Ecto neural progenitor cell (in vitro differentiated cells): ENCODE measurements at places on chromosomes 16 and 17.

DNA sequence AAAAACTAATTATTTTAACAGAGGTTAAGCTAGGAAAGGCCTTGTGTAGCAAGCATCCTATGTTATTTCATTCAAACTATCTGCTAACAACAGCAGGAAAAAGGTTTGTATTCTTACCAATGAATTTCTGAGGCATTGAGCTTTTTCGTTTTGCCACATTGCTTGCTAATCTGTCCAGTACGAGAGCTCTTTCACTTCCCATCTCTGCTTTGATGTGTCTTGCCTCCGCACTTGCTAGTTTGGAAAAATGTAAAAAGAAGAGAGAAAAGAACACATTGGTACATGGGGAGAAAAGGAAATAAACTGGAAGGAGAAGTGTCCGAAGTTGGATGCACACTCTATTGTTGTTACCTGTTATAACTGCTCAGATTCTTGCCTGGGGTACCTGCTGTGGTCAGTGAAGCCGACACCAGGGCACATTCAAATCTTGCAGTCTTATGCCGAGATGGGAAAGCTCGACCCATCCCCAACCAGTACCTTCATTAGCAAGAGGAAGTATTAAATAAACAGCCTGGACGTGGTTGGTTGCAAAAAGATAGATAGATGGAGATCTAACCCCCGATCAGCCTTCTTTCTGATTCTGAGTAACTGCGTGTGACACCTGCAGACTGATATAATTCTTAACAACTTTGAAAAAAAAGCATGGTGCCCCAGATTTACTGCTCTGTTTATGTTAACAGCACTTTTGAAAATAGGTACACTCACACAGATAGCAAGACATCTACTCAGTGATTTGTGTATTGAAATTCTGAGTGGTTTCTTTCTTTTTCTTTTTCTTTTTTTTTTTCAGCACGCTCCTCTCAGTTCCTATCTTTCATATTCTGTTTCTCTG, 40.0 kb downstream of the GRB7 start:
- DNase-seq, result no peak

DNA sequence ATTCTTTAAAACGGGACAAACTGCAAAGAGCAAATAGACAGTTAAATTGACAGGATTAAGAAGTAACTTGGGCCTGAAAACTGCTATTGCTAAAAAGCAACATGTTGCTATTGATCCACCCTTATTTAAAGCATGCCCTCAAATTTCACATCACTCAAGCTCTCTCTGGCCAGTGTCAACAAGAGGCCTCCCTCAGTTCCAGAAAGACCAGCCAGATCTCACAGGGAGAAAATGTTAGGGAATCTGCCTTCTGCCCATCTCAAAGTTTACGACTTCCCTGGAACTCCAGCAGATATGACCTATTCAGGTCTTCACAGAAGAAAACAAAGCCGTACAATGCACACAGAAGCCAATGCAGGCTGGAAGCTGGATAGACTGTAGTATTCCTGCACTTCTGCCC, 8.9 kb downstream of the CFAP20 start:
- no peak for DNase-seq

GRCh38 chr17:57243171-57243622, 13.1 kb upstream of the MSI2 start:
- DNase-seq, result peak; percentile 89

GRCh38 chr17:41868568-41868967, 3.3 kb upstream of the KLHL11 start:
- no peak for DNase-seq

GRCh38 chr17:76887802-76888201, 19.6 kb downstream of the MGAT5B start:
- no peak for DNase-seq

DNA sequence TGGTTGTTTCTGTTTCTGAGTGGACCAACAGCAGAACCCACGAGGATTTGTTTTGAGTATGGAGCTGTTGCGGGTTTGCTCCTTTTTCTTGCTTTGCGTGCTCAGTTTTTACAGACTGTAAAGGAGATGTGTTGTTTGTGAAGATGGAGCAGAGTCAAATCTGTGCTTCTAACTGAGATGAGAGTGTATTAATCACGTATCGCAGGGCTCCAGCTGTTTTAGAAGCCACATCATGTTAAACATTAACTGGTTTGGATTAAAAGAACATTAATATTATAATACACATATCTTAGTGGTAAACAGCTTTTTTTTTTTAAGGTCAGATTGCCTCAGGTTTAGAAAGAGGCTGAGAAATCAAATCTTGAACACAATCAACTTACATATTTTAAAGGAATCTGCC, 69.4 kb downstream of the YPEL2 start:
- DNase-seq, result no peak

DNA sequence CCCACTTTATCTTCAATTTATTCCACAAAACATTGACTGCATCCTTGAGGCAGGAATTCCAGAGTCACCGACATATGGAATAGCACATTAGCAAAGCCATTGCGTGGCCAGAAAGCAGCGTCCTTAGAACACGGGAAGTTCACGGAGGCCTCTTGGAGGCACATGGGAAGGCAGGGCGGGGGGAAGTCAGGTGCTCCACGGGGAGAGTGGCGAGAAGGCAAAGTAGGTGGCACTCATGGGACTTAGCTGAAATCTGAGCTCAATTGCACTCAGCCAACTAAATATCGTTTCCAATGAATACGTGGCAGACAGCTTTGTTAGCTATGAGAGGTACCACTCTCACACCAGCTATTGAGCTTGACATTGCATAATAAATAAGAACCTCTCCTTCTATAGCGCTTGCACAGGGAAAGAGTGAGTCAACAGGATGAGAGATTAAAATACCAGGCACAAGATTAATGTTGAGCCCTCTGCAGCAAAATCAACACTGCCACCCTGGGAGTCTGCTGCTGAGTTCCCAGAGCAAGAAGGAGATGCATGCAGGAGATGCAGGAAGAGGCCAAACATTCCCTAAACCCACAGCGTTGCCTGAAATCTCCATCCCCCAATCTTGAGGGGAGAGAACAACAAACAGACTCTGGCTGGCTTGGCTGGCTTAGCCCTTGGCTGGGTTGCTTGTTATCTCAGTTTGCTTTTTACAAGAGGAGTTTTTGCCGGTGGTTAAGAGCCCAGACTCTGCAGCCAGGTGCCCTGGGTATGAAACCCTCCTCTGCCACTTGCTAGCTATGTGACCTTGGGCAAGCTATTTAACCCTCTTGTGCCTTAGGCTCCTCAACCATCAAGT, 28.8 kb downstream of the ABCC12 start:
- DNase-seq, result no peak

DNA sequence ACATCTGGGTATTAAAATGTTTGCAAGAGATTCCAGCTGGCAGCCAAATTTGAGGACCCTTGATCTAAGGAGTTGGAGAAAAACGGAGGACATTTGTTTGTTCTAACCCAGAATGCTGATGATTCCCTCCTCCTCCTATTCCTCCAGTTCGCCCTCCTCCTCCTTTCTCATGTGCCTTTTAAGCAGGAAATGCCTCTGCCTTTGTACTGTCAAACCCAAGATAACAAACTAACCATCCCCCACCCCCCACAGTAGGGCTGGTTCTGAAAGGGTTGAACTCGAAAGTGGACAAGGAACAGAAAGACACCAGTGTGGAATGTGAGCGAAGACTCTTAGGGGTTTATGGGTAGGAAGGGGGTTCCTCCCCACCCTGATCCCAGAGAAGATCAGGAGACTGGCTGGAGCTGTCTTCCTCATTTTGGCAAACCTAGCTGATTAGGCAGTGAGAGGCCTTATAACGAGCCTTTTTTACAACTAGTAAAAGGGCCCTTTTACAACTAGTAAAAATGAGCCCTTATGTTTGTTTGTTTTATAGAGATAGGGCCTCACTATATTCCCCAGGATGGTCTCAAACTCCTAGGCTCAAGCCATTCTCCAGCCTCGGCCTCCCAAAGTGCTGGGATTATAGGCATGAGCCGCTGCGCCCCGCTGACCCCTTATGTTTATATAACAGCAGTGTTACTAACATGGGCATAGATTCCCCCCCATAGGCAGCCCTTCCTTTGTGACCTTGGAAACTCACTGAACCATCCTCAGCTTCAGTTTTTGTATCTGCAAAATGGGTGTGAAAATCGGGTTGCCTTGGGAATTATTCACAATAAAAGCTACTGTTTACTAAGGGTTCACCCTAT, 975 bp downstream of the CHD9 start:
- peak; percentile 56 for DNase-seq

DNA sequence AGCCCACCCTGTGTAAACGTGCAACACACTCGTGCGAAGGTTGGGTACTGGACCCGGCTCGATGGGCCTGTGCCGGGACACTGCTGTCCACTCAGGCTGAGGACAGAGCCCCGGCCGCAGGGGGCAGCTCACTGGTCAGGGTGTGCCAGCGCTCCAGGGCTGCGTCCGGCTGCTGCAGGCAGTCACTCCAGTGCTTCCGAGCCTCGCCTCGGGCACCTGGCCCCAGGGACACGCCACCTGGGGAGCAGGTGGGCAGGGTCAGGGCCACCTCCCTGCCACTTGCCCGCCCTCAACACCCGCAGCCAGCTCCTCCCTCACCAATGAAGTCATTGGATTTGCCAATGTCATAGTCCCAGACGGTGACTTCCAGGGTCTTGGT, 4.7 kb downstream of the DOC2A start:
- DNase-seq, result no peak

DNA sequence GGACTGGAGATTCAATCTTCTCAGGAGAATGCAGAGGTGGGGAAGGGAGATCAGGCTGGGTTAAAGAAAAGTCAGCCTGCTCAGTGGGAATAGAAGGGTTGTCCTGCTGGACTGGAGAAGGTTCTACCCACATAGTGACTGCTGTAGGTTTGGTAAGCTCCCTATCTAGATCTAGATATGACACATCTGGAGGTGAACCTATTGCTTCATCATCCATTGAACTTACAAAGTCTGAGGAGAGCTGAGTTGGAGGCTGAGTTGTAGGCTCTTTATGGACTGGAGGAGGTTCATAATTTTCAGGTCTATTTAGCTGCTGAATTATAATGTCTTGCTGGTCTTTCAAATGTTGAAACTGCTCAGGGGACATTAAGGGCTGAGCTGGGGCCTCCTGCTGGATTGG, 46.0 kb upstream of the NF1 start:
- no peak for DNase-seq

GRCh38 chr17:40608061-40608581, 39.5 kb downstream of the SMARCE1 start:
- DNase-seq, result no peak

- DNase-seq, result peak; percentile 74
Measured at GRCh38 chr16:70428178-70428998, 10.5 kb downstream of the ST3GAL2 start.

DNA sequence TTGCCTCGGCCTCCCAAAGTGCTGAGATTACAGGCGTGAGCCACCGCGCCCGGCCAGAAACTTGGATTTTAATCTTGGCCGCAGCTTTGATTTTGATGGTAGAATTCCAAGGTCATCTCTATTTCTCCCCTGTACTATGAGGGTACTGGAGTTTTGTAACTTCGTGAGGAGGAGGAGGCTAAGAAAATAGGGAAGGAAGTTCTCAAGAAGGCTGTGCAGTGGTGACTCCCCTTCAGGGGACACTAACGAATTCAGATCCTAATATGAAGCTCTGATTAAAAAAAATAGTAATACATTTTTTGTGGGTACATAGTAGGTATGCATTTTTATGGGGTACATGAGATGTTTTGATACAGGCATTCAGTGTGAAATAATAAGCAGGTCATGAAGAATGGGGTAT, 55.9 kb downstream of the LDHD start:
- DNase-seq, result no peak

- DNase-seq, result peak; percentile 39
Measured at GRCh38 chr17:38872671-38873385, 3.0 kb downstream of the LASP1 start.

GRCh38 chr16:50025537-50025931, 509 bp downstream of the CNEP1R1 start:
- no peak for DNase-seq

GRCh38 chr16:11205754-11206581, 50.0 kb downstream of the SOCS1 start:
- DNase-seq, result no peak

DNA sequence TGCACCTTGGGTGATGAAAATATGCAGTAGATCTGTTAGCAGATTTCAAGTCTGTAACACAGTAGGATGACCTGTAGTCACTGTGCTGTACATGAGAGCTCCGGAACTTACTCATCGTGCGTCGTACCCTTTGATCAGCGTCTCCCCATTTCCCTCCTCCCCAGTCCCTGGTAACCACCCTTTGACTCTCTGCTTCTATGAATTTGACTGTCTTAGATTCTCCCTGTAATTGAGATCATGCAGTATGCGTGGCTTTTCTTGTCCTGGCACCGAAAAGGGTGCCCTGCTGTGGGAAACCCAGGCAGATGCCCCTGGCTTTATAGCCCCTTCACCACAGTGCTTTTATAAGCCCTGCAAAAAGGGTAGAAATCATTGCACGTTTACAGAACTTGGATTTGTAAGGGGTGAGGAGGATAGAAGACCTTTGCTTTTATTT, 20.5 kb downstream of the CLEC16A start:
- no peak for DNase-seq

DNA sequence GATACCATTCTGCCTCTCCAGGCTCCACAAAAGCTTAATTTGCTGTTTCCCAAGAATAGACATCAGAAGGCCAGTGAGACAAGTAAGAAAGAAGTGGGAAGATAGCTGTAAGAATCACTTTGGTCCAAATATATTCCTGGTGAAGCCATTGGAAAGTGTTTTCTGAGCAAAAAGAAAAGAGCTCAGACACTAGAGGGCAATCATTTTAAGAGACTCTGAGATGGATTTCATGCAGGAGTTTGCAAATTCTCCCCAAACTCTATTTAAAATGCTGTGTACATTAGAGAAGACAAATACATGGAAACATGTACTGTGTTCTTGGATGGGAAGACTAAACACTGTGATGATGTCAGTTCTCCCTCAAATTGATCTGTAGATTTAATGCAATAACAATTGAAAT, 8.0 kb upstream of the SLC6A2 start:
- DNase-seq, result no peak

DNA sequence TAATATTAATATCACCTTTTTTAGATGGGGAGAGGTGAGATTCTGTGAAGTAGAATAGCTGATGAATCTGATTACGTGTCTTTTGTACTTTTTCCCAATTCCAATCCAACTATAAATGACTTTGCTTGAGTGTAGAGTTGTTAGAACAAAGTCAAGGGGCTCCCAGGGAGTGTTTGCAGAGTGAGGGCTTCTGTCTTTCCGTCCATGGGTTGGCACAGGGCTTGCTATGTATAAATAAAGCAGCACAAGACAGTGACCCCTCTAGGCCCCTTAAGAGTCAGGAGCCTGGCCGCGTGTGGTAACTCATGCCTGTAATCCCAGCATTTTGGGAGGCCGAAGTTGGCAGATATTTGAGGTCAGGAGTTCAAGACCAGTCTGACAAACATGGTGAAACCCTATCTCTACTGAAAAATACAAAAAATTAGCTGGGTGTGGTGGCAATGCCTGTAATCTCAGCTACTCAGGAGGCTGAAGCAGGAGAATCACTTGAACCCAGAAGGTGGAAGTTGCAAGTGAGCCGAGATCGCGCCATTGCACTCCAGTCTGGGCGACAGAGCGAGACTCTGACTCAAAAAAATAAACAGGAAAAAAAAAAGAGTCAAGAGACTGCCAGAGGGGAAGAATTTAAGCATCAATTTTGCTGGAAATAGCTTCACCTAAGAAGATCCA, 127.9 kb upstream of the HS3ST3A1 start:
- DNase-seq, result no peak
